ENCODE measurements at places on chromosomes 1 and 21. TPM values are rescaled to one million over a fixed set of nuclear protein-coding genes. Genes with fewer than 3 reads are reported as not detected.

KRTCAP2 gene
- 230 TPM for total RNA-seq

PRELP gene
- not detected for total RNA-seq

B3GALT2 gene
- not detected for total RNA-seq

S100A6 gene
- total RNA-seq: 3,386 TPM

ETV3L gene
- total RNA-seq: not detected
